ENCODE measurements at places on chromosomes 12 and 14.

DNA sequence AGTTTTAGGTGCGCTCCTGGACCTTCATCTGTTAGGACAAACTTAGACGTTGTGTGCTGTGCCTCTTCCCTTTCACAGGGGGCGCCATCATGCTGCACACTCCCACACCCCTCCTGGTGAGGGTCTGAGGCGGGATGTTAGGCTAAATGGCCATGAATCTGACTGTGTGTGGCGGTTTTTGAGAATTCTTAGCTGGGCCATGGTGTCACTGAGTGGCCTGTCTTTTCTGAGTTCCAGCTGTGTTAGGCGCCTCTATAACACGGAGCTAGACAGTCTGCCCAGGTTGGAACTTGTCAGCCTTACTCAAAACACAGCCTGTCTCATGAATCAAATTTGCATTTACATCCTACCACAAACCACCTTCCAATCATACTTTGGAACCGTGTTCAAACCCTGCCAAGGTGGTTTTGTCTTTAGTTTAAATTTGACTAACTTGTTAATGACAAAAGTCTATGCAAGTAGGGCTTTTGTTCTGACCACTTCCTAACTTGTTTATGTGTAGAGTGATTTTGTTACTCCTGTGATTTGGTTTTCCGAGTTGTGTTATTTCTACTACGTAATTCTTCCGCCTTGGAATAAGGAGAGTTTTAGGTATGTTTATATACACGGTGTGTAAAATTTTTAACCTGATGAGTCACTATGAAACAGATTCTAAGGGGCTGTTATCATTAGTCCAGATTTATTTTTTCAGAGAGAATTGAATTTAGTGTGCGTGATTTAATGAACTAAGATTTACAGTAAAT lies 19.6 kb downstream of the ACVR1B start:
- peak; percentile 54 for DNase-seq

DNA sequence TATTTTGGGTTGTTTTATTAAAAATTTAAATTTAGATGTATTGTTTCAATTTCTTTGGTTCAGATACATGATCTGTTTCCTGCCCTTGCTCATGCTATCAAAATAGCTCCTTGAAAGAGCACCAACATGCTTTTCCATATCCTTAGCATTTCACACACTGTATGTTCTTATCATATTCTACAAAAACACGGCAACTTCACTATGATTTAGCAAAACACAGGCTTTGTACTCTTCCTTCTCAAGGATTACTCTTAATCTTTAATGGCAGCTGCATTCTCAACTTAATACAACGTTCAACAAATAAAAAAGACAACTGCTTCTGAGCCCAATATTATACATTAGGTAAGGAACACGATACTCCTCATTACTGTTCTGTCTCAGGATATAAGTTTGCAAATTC lies 2.9 kb upstream of the GLRX5 start:
- no peak for DNase-seq

DNA sequence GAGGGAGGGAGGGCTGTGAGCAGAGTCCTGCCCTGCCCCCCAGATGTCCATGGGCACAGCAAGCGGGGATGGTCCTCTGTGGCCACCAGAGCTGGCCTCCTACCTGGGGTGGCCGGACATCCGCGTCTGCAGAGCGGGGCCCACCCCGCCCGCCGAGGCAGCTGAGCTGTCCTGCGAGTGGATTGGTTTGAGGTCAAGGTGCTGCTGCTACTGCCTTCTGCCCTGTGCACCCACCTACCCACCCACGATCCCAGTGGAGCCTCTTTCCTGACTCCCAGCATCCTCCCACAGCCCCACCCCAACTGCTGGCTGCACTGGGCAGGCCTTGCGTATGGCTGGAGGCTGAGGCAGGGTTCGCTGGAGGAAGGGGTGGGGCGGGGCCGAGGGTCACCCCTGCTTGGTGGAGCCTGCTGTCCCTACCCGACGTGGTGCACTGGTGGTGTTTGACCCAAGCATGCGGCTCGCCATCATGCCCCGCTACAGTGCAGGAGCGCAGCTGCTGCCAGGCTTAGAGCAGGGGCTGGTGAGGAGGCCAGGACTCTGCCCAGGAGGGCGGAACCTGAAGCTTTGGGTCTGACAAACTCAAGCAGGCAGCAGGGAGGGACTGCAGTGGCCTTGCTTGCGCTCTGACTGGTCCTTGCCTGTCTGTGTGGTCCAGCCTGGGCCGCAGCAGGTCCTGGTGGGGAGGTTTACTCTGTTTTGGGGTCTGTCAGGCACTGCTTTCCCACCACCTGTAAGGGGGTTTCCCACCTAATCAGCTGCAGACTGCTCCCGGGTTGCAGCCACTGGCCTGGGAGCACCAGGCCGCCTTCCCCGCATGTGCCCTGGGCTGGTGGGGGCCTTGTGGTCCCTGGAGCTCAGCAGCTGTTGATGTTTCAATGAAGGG lies 23.7 kb downstream of the CEP170B start:
- no peak for DNase-seq

GRCh38 chr14:106694638-106695393 lies 1168.4 kb downstream of the TMEM121 start:
- DNase-seq, result peak; percentile 85

DNA sequence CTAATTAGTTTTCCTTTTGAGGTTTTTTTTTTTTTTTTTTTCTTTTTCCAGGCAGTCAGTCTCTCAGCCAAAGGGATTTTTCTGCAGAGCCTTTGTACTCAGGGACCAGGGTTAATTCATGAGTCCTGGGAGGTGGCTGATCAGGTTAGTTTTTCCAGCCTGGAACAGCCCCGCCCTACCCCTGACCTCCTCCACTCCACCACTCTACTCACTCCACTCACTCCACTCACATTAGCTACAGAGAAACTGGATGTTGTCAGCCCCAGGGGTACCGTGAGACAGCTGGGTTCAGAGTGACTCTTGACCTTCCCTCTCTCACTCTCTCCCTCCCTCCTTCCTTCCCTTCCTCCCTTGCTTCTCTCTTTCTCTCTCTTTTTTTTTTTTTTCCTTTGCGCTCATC lies 161.0 kb downstream of the CRADD start:
- DNase-seq, result no peak

All from hematopoietic multipotent progenitor cell treated with erythropoietin and hydrocortisone succinate and interleukin-3 and kit ligand, for 4 days (in vitro differentiated cells).